ENCODE measurements at places on chromosomes 3 and 15.

- DNase-seq: no peak
Observed at GRCh38 chr3:51988286-51989146, 5.2 kb downstream of the ACY1 start.

DNA sequence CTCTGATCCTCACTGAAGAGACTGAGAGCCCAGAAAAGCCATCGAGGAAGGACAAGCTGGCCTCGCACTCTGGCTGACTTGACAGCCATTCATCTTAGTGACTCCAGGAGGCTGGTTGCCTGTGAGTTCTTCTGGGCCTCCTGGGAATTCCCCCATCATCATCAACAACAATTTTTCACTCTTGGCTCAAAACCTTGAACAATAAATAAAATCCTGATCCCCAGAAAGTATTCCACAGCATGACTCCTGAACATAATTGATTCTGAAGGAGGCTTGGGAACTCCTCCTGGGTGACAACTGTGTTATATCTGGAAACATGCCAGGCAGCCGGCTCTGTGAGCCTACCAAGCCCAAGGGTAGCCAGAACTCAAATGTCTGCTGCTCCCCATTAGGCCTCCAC is 188.6 kb downstream of the SHQ1 start:
- no peak for DNase-seq

DNA sequence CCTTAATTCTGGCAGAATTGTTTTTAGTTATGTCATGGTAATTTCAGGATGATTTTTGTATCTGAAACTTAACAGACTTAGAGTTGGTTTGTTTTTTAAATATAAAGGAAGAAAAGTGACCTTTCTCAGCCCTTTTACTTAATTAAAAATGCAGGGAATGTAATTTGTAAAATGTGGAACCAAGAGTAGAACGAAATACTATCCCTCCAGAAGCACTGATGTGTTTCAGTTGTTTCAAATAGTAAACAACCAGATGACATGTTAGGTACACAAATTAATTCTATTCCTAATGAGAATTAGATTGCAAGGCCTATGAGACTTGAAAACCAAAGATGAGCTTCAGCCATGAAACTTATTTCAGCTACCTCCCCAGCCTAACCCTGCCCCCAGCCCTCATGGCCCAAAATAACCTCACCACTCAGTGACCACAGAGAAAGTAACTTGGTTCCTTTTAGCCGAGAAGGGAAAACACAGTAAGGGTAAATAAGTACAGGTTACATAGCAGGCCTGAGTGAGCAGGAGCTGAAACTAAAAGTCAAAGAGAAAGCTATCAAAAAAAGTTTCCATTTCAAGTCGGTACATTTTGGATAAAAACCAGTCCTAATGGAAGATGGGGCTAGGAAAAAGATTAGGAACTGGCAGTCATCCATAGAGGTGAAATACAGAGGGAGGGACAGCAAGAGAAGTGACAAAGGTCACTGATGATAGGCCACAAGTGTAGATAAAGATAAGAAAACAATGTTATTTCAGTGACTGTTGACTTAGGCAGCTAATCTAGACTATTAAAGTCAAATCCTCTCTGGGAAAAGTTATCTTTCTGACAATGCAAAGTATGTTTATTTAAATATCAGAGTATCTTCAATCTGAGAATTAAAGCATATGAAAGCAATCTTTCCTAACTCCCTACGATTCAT is 23.2 kb downstream of the SENP8 start:
- no peak for DNase-seq

DNA sequence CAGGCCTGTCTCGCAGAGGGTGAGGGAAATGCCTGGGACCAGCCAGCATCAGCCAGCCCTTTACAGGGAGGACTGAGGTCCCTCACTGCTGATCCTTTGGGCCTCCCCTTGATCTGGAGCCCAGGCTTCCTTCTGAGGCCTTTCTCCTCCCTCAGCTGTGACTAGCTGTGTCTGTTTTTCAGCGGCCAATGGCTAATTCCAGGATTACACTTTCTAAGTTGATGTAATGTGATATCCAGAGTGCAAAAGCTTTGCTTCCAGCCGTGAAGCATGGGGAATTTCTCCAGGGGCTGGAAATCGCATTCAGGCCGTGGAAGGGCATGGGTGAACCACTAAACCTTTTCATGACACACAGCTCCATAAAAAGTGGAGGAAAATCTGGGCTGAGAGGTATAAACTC is 157.6 kb downstream of the SHQ1 start:
- DNase-seq: no peak

- DNase-seq: no peak
Observed at GRCh38 chr3:67620869-67621268, 33.5 kb downstream of the SUCLG2 start.

DNA sequence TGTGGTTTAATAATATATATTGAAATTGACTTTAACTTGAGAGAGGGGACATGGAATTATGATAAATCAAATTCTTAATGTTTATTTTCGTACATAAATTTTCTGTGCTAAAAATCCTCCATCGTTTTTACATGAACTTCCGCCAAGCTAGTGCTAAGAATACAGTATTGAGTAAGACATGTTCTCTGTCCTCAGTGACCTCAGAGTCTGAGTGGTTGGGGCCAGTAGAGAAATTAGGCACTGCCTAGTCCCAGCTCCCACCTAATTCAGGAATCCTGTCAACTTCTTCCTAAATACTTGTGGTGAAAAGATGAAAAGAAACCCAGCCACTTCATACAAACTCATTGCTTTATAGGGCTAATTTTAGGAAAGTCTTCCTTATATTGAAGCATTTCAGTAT is 110.3 kb downstream of the PPP2R3A start:
- no peak for DNase-seq

DNA sequence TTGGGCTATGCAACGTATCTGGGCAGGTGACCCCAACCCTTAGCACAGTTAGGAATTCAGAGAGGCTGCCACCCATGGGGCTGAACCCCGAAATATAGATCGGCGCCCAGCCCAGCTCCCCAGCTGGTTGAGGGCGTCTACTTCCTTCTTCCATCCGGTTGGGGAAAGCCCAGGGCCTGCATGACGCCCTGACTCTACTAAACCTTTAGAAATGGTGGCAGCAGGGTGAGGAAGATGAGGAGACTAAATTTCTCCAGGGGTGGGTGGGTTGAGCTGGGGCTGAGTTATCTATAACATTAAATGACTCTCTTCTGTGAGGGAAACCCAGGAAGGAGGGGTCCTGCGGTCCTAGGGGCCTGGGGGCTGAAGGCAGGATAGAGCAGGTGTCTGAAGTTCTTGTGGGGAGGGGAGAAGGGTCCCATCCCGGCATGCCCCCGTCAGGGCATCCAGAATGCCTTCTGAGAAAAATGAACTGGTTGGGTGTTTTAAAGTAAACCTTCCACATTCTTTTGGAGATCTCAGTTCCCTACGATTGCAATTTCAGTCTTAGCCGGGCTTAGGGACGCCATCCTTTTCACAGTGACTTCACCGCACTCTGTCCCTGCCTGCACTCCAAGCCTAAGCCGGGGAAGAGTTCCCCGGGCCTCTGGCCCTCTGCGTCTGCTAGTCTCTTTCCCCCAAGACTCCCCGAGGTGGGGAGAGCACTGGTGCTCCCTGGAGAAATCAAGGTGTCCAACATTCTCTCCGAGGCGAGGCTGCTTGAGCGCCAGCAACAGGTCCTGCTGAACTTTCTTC is 28.5 kb downstream of the NR2F2 start:
- no peak for DNase-seq

GRCh38 chr15:56732135-56732885 is 999 bp downstream of the ZNF280D start:
- DNase-seq: no peak

DNA sequence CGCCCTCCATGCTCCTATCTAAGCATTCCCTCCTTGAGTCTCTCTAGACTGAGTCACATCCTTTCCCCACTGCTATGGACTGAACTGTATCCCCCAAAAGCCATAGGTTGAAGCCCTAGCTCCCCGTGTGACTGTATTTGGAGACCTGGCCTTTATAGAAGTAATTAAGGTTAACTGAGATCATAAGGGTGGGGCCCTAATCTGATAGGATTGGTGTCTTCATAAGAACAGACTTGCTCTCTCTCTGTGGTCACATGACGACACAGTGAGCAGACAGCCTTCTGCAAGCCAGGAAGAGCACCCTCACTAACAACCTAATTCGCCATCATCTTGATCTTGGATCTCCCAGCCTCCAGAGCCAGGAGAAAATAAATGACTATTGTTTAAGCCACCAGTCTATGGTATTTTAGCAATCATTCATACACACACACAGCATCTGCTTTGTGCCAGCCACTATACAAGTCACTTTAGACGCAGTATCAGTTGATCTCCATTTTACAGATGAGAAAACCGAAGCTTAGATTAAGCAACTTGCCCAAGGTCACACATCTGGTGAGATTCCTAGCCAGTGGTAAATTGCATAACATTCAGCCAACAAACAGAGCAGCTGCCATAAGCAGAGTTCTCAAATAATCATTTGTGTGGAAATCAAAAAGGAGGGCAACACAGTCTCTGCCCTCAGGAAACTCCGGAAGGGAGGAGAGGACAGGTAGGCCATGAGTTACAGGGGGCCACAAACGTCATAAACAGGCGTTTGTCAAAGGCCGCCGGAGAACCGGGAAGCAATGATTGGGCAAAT is 66.3 kb upstream of the HES1 start:
- no peak for DNase-seq

DNA sequence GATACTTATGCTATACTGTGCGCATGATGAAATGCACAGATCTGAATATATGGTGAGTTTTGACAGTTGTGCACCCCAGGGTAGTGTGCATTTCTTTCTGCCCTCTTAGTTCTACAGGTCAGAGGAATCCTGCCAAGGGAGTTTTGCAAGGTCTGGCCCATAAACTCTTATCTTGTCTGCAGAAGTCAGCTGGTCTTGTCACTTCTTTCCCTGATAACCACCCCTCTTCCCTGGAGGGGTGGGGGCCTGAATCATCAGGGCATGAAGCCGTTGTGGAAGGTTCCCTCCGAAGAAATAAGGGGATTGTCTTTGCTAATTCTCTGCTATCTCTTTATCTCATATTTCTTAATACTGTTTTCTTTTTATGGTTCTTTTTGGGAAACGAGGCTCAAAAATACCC is 30.4 kb downstream of the TRIM71 start:
- DNase-seq: no peak

DNA sequence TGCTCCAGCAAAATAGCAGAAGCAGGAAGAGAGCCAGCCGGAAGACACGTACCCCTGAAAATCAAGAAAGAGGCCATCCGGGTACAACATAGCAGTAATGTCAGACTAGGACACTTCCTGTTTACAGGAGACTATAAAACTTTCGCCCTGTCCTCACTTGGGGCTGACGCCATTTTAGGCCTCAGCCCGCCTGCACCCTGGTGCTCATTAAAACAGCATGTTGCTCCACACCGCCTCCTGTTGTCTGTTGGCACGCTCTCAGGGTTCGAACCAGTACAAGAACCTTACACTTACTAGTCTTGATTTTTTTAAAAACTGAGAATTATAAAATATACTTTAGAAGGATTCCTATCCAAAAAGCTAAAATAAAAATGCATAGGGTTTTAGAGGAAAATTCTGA is 159.8 kb upstream of the NR2E3 start:
- no peak for DNase-seq

GRCh38 chr3:8359133-8359532 is 142.5 kb upstream of the LMCD1 start:
- no peak for DNase-seq

DNA sequence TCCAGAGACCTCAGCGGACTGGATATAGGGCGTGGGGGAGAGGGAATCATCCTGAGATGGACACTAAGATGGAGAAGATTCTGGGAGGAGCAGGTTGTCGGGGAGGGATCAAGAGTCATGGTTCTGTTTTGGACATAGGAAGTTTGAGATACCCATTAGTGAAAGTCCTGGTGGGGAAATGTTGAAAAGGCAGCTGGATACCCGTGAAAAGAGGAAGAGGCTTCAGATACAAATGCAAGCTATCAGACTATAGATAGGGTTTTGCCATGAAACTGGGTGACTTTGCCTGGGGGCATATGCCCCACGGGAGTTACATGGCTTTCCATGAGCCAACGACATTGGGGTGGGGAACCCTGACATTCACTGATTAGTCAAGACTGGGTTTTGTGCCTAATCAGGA is 1.1 kb upstream of the GPR62 start:
- DNase-seq: no peak

DNA sequence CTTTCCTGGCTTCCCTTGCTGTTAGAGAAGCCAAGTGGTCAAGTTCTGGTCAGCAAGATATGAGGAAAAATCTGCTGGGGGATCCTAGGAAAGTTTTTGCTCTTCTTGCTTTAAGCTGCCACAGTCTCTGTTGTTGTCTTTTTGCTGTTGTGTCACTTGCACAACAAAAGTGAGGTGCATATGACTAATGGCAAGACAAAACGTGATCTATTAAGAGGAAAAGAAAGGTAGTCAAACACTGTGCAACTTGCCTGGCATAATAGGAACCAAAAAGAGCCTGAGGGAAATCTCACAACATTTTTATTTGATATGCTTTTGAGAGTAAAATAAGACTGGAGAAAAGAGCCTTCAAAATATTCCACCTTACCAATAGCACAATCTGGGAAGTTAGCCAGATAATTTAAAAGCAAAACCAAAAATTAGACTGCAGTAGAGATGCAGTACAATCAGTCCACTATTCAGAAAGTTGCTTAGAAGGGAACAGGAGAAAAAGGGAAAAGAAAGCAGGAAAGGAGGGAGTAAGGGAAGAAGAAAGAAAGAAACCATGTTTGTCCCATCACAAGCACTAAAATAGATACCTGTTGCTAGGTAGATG is 110.0 kb upstream of the SLC4A7 start:
- no peak for DNase-seq

GRCh38 chr15:41945221-41945620 is 27.1 kb downstream of the EHD4 start:
- DNase-seq: no peak

DNA sequence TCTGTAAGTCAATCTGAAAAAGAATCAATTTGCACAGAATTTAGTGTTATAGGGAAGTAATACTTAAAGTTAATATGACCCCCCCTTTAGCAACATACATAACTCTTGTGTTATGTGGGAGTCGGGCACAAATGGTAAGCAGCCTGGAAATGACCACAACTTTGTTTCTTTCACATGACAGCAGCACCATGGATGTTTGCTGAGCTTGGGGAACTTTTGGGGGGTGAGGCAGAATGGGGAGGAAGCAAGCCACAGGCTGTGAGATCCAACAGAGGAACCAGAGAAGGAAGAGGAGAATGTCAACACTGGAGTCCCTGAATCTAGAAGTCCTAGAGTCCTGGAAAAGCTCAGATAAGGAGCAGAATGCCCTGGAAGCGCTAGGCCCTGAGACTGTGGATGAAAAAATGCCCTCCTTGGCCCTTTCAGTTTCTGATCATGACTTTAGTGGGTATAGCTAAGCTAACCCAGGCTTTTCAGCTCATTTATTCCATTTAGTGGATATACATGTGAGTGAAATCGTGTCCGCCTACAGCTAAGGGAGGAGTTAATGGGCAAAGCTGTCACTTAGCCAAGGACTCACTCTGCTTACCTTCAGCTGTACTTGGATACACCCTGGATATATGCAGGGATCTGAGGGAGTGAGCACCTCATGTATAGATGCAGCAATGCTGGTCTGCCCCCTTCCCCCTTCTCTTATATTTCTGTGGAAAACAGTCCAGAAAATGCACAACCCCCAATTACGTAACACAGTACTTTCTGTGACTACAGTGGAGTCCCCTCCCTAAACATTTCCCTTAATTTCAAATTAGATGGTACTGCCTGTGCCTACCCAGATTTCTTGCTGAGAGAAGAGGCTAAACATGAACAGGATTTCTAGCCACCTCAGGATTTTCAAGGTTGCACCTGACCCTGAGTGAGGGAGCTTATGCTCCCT is 39.1 kb downstream of the CFAP91 start:
- no peak for DNase-seq

Data from NCI-H510A (cell line).